Gastrocnemius medialis (tissue), 4 donors: ENCODE measurements at places on chromosomes 2 and 18. TPM values are rescaled to one million over a fixed set of nuclear protein-coding genes. Genes with fewer than 3 reads are reported as not detected.

DNA sequence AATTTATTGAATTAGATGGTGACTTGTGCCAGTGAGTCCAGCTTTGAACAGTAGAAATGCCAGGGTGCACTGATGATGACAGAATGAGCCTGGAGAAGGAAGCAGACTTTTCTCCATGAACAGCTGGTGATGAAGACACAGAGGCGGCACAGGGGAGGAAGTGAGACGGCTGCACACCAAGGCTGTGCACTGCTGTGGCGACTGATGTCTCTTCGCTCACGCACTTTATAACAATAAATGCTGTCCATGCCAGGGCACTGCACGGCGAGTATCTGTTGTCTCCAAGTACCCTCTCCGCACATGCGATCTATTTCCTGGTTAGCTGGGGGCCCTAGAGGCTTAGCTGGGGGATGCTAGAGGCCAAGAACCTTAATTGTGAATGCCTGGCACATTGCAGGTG lies 175.2 kb downstream of the TMEM200C start:
- H3K27me3 ChIP-seq = no peaks in the 10 kb centered on the region
- H3K4me3 ChIP-seq = no peak overlapping the region
- H3K36me3 ChIP-seq = no peaks in the 10 kb centered on the region
- H3K27ac ChIP-seq = no peak overlapping the region
- no peak for DNase-seq

GRCh38 chr2:80525152-80525551 lies 220.6 kb upstream of the LRRTM1 start:
- no peaks in the 10 kb centered on the region for H3K4me1 ChIP-seq
- H3K27ac ChIP-seq = no peak overlapping the region
- DNase-seq = no peak
- H3K27me3 ChIP-seq = no peaks in the 10 kb centered on the region

DNA sequence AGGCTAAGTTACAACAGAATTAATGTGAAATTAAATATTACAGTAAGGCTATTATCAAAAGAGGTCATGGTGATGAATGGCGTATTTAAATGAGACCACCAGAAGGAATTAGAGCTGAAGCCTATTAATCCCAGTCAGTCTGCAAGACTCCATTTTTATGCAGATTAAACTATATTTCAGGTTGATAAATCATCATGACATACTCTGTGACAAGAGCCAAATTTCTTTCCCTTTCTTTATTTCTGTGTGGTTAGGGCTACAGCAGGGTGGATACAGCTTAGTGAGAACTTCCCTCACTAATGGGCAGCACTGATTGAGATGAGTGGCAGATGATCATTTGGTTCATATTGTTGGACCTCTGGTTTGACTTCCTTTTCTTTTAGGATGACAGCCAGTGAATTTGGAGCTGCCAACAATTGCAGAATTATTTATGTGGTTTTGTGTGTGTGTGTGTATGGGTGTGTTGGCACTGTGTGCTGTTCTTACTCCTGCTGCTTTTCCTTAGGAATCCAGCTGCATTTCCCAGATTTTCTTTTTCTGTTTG lies 481.3 kb downstream of the PIK3C3 start:
- no peak overlapping the region for H3K27ac ChIP-seq
- no peaks in the 10 kb centered on the region for H3K4me1 ChIP-seq
- no peaks in the 10 kb centered on the region for H3K36me3 ChIP-seq
- H3K4me3 ChIP-seq = no peak overlapping the region
- DNase-seq = no peak
- no peaks in the 10 kb centered on the region for H3K27me3 ChIP-seq

GRCh38 chr2:174535757-174536703 lies 49.2 kb upstream of the GPR155 start:
- no peak for DNase-seq
- no peaks in the 10 kb centered on the region for H3K4me1 ChIP-seq
- no peak overlapping the region for H3K4me3 ChIP-seq
- no peak overlapping the region for H3K27ac ChIP-seq
- H3K27me3 ChIP-seq = no peaks in the 10 kb centered on the region

DNA sequence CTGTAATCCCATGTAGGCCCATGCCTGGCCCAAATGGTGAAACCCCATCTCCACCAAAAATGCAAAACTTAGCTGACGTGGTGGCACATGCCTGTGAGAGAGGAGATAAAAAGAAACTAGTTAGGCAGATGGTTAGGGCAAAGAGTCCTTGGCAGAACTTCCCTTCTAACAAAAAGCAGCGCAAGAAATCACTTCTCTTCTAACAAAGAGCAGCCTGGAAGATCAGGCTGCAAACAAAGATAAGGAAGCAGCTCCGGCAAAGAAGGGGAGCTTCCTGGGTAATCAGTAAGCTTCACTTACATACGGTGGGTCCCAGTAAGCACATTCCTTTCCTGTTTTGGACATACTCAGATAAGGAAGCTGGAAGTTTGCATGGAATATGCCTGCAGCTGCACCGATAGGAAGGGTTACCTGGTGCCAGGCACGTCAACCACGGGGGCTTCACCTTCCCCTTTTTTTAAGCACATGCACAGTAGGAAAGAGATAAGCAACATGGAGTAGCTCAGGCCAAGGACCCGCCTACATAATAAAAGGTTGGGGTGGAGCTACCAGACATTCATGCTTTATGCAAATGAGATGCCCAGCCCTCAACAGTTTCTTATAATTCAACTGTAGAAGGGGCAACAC lies 61.0 kb upstream of the SLC25A52 start:
- no peak for DNase-seq
- no peaks in the 10 kb centered on the region for H3K36me3 ChIP-seq
- H3K4me1 ChIP-seq = no peaks in the 10 kb centered on the region
- H3K4me3 ChIP-seq = no peak overlapping the region
- no peaks in the 10 kb centered on the region for H3K27me3 ChIP-seq
- H3K27ac ChIP-seq = no peak overlapping the region

DNA sequence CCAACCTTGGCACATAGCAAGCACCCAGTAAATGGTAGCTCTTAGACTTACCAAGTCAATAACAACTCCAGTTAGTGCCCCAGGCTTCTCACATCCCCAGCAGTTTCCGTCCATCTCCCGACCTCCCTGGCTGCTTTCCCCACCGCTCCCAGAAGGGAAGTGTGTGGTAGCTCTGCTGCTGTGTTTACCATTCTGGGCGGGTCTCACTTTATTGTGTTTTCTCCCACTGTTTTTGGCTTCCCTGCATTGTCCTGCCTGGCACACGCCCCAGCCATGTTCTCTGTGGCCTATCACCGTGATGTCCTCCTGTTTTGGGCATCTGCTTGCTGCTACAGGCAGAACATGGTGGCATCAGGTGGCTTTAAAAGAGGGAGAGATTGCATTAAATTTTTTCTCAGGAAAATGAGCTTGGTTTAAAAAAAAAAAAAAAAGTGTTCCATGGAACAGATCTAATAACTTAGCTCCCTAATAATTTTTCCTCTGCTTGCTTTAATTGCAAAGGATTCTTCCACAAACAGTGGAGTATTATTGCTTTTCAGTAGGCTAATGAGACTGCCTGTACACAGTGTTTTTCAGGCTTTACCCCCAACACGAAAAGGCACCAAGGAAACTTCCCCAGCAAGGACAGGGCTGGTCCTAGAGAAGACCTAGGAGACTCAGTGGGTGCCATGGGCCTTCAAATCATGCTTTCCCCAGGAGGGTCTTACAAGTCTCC lies 8.0 kb upstream of the COX7A2L start:
- H3K36me3 ChIP-seq = no peaks in the 10 kb centered on the region
- DNase-seq = no peak
- no peak overlapping the region for H3K4me3 ChIP-seq
- H3K27me3 ChIP-seq = no peaks in the 10 kb centered on the region
- H3K4me1 ChIP-seq = no peaks in the 10 kb centered on the region

GRCh38 chr2:100283724-100284501 lies 38.4 kb downstream of the LONRF2 start:
- no peak for DNase-seq
- H3K27ac ChIP-seq = no peak overlapping the region
- no peaks in the 10 kb centered on the region for H3K27me3 ChIP-seq
- no peaks in the 10 kb centered on the region for H3K36me3 ChIP-seq

DNA sequence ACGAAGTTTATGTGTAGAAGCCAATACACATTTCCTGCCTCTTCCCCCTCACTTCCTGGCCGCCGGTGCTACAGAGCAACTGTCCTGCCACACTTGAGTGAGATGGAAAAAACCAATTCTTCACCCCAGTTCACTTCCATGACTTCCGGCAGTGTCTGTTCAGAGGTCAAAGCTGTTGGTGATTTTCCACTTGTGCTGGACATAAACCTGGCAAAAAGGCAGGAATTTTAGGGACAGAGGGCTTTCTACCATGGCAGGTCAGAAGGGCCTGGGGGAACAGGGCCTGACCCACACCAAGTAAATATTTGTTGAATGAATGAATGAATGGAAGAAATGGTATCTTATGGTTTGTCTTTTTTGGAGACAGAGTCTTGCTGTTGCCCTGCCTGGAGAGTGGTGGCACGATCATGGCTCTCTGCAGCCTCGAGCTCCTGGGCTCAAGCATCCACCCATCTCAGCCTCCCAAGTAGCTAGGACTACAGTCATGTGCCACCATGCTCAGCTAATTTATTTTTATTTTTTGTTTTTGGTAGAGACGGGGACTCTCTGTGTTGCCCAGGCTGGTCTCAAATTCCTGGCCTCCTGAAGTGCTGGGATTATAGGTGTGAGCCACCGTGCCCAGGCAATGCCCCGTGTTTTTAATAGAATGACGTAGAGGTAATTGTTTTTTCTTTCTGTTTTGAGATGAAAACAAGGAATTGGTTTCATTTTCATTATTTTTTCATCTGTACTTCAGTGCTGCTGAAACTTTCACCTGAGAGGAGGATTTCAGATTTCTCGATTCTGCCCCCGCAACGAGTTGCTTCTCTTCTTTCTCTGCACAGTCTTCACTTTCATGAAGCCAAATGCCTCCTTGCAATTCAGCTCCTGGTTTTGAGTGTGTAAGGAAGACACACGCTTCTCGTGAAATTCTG lies 48.0 kb upstream of the LPIN2 start:
- no peaks in the 10 kb centered on the region for H3K27me3 ChIP-seq
- H3K4me3 ChIP-seq = no peak overlapping the region
- DNase-seq = no peak
- H3K4me1 ChIP-seq = peaks cover 3% of the 10 kb centered on the region

GRCh38 chr2:98509542-98510321 lies 65.1 kb downstream of the INPP4A start:
- no peaks in the 10 kb centered on the region for H3K36me3 ChIP-seq
- H3K4me1 ChIP-seq = peaks cover 16% of the 10 kb centered on the region
- no peaks in the 10 kb centered on the region for H3K27me3 ChIP-seq
- no peak for DNase-seq
- H3K4me3 ChIP-seq = no peak overlapping the region
- H3K27ac ChIP-seq = peak overlapping the region; percentile 51

DNA sequence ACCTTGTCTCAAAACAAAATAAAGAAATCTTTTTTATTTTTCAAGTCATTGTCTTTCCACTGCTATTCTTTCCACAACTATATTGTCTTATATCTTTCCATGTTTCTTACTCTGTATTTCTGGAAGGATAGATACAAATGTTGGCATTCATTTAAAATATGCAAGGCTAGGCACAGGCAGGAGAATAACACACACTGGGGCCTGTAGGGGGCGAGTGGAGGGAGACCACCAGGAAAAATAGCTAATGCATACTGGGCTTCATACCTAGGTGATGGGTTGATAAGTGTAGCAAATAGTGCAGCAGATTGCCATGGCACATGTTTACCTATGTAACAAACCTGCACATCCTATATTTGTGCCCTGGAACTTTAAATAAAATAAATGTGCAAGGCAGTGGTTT lies 9.6 kb downstream of the MRPL30 start:
- no peak for DNase-seq
- peaks cover 35% of the 10 kb centered on the region for H3K36me3 ChIP-seq
- H3K4me1 ChIP-seq = no peaks in the 10 kb centered on the region
- H3K27me3 ChIP-seq = no peaks in the 10 kb centered on the region
- H3K27ac ChIP-seq = no peak overlapping the region
- H3K4me3 ChIP-seq = no peak overlapping the region

- no peaks in the 10 kb centered on the region for H3K4me1 ChIP-seq
- no peak overlapping the region for H3K27ac ChIP-seq
- H3K36me3 ChIP-seq = no peaks in the 10 kb centered on the region
- no peaks in the 10 kb centered on the region for H3K27me3 ChIP-seq
Observed at GRCh38 chr2:70391259-70391658, 89.4 kb upstream of the FAM136A start.

DNA sequence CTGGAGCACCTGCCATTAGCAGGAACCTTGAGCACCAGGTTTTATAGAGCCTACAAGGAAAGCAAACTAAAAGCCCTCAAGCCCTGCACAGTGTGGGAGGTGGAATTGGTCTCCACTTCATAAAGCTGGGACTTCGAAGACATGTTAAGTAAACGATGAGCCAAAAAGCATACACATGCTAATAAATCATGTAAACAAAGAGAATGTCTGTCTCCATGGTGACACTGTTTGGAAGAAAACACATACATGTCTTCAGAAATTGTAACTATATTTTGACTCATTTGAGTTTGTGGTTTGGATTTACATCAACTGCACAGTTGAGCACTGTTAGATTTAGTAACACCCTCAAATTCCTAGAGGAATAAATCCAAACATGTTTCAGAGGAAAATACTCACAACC lies 978.5 kb upstream of the LRRTM1 start:
- H3K4me1 ChIP-seq = no peaks in the 10 kb centered on the region
- H3K4me3 ChIP-seq = no peak overlapping the region
- H3K27ac ChIP-seq = no peak overlapping the region

DNA sequence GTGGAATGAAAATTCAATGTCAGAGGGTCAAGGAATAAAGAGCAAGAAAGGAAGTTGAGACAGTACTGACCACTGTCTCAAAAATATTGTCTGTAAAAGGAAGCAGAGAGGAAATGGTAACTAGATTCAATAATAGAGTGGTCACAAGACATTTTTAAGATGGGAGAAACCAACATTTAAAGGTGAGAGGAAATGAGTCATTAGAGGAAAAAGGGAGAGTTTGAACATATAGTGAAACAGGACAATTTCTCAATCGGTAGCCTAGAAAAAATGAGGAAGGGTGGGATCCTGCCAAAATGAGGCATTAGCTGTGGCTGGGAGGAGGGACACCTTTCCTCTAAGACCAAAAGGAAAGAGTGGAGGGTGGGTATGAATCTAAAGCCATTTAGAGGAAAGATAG lies 288.5 kb downstream of the SP3 start:
- H3K36me3 ChIP-seq = no peaks in the 10 kb centered on the region
- no peak overlapping the region for H3K4me3 ChIP-seq
- no peaks in the 10 kb centered on the region for H3K27me3 ChIP-seq
- H3K4me1 ChIP-seq = no peaks in the 10 kb centered on the region
- DNase-seq = no peak

GRCh38 chr2:238654479-238655197 lies 193.2 kb upstream of the TWIST2 start:
- no peak overlapping the region for H3K27ac ChIP-seq
- no peak for DNase-seq
- no peak overlapping the region for H3K4me3 ChIP-seq
- peaks cover 17% of the 10 kb centered on the region for H3K4me1 ChIP-seq

GRCh38 chr18:9209279-9209678 lies 72.7 kb downstream of the ANKRD12 start:
- no peaks in the 10 kb centered on the region for H3K27me3 ChIP-seq
- H3K4me3 ChIP-seq = no peak overlapping the region
- H3K36me3 ChIP-seq = no peaks in the 10 kb centered on the region

GRCh38 chr2:73983322-73984202 lies 1.1 kb upstream of the TET3 start:
- H3K4me3 ChIP-seq = peak overlapping the region; percentile 54
- peak overlapping the region; percentile 53 for H3K27ac ChIP-seq
- H3K4me1 ChIP-seq = peaks cover 41% of the 10 kb centered on the region
- no peaks in the 10 kb centered on the region for H3K36me3 ChIP-seq
- no peak for DNase-seq
- H3K27me3 ChIP-seq = no peaks in the 10 kb centered on the region

SCN3A gene
- 1.8 TPM for total RNA-seq

REL gene
- 4.2 TPM for total RNA-seq

EFR3B gene
- 0.66 TPM for total RNA-seq

PROM2 gene
- 0.33 TPM for total RNA-seq
